ENCODE measurements at places on chromosomes 2 and 18.

DNA sequence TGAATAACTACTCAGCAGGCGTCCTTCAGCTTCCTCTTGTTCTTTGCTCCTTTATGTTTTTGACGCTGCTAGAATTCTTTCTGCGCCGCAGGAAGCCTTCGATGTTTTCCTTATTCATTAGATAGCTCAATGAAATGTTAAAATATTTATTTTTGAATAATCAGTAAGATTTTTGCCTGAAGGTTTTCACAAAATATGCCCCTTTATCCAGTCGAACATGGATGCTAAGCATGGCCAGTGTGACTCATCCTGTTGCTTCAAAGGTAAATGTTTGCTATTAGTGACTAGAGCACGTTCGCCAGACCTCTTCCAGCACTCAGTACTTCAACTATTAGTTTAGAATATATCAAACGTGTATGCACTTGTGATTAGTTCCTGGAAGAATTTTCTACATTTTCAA, 7.6 kb upstream of the MEIS1 start:
- no peak for DNase-seq

DNA sequence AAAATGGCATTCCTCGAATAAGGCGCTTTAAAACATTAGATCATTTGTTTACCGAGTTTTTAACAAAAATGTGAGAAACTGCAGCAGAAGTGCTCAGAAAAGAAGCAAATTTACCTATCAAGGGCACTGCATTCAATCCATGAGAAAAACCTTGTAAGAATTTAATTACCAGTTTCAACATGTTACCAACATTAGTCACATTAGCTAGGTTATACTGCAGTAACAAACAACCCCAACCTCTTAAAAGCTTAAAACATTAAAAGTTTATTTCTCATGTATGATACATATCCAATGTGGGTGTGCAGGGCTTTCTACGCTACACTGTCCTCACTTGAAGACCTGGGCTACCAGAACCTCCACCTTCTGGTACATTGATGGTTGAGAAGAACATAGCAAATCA, 68.1 kb upstream of the CCBE1 start:
- DNase-seq, result no peak

GRCh38 chr18:23703057-23703986, 14.1 kb downstream of the LAMA3 start:
- DNase-seq, result no peak

GRCh38 chr2:224410946-224411561, 9.1 kb upstream of the FAM124B start:
- no peak for DNase-seq

GRCh38 chr18:3706279-3707097, 256.5 kb downstream of the TGIF1 start:
- DNase-seq, result no peak

- DNase-seq, result no peak
Observed at GRCh38 chr2:60544062-60544461, 9.4 kb downstream of the BCL11A start.

- DNase-seq, result no peak
Observed at GRCh38 chr2:23301136-23301535, 83.8 kb upstream of the KLHL29 start.

DNA sequence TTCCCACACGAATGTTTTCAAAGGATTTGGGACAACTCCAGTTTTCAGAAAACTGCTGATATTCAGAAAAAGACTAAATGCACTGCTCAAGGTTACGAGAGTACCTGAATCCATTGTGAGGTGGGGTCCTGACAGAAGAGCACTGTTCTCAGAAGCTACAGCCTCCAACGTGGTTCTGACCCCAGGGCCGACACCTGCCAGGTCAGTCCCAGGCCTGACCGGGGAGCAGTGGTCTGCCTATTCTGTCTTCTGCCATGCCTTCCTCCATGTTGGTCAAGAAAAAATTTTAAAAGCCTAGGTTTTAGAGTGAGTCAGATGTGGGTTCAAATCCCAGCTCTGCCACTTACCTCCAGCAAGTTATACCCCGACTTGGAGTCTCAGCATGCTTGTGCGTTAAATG, 212.3 kb downstream of the BCL11A start:
- no peak for DNase-seq

DNA sequence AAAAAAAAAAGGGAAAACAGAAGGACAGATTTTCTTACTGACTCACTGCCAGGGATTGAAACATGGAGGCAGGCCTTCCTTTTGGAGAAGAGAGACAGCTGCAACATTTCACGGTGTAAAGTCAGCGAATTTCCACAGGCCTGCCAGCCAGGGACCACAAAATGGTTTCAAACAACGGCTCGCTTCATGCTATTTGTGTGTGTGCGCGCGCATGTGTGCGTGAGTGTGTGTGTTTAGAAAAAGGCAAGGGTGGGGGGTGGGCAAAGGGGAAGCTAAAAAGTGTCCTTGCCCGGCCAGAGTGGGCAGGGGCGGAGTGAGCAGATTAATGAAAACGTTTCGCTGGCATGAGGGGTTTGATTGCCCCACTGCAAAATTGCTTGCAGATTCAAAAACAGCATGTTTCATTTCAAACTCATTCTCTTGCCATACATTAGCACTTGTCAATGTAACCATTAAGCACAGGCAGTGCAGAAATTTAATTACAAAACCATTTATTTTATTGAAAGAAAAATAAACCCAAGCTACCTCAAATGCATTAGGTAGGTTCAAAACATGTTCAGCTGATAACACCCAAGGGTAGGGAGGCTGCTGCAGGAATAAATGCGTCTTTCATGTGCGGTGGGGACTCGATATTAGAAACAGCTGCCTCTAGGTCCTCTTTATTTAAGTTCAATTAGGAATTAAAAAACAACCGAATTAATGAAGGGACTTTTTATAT, 182.1 kb upstream of the SIX2 start:
- no peak for DNase-seq

- DNase-seq, result no peak
Observed at GRCh38 chr2:39718483-39718882, 52.8 kb downstream of the TMEM178A start.

DNA sequence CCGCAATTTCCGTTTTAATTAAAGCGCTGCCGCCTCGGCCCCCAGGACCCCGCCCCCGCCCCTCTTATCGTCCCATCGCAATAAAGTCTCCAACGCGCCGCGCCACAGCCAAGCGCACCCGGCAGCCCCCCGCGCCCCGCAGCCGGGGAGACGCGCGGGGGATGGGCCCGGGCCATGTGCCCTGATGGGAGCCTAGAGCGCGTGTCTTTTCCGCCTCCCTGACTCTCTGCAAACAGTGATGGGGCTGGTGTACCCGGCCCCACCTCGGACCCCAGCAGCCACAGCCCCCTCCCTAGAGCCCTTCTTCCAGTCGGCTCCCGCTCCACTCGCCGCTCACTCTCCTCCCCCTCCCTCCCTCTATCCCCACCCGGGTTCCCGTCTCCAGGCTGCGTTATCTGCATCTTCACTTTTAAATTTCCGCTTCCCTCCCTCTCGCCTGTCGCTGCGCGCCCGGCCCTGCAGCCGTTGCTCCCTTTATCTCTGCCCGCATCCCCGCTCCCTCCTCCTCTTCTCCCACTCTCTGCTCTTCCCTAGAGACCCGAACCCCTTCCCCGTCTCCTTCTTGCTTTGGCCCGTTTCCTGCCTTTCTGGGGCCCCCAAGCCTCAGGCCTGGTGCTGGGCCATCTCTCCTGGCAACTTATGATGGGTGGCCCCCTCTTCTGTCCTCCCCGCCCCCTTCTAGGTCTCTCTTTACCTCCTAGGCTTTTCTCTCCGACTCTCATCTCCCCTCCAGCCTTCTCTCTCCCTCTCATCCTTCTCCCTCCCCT, 524 bp upstream of the FEV start:
- no peak for DNase-seq

- no peak for DNase-seq
Observed at GRCh38 chr2:75640621-75641121, 5.9 kb upstream of the MRPL19 start.

GRCh38 chr2:204373942-204374341, 171.3 kb upstream of the PARD3B start:
- DNase-seq, result no peak
